ENCODE measurements at places on chromosomes 3 and 15. TPM values are rescaled to one million over a fixed set of nuclear protein-coding genes. Genes with fewer than 3 reads are reported as not detected.

- DNase-seq = no peak
Observed at GRCh38 chr3:28252001-28252431, 10.6 kb downstream of the CMC1 start.

DNA sequence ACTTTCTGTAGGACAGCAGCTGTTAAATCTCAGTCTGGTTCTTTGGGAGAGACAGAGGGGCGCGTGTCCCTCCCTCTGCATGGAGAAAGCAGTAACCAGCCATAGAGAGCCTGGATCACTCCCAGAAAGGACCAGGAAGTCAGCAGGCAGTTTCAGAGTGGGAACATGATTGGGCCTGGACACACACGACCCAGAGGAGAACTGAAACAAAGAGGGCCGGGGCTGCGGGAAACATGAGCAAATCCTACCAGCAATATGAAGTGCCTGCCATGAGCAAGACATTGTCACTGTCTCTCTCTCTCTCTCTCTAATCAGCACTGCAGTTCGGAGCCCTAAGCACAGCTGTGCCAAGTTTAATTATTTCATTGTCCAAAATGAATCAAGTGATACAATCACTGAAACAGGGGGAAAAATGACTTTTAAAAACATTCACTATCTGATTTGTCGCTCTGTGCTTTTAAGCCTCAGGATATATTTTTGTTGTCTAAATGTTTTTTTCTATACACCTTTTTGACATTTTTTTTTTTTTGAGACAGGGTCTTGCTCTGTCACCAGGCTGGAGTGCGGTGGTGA lies 17.6 kb downstream of the MUC13 start:
- no peak for DNase-seq

Gene SEC62
- 53.7 TPM for total RNA-seq

Gene GOLGA6D
- not detected for total RNA-seq

Gene FAM107A
- total RNA-seq = not detected

GRCh38 chr15:86570738-86571137 lies 491.1 kb downstream of the AGBL1 start:
- no peak for DNase-seq

- no peak for DNase-seq
Observed at GRCh38 chr3:66342717-66343356, 122.0 kb downstream of the SLC25A26 start.

DNA sequence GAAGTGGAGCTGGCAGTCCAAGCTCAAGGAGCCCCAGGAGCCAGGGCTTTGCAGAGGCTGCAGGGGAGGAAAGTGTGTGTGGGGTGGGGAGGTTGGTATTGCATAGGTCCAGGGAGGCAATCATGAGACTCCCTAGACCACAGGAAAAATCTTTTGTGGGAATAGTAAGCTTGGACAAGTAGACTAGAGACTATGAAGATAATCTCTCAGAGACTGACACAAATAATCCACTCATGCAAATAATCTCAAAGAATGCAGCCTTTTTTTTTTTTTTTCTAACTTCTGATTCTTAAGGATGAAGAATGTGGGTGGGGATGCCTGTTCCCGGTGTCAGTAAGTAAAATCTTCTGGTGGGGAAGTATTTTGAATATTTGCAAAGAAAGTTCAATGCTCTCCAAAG lies 113.7 kb downstream of the GREM1 start:
- no peak for DNase-seq

DNA sequence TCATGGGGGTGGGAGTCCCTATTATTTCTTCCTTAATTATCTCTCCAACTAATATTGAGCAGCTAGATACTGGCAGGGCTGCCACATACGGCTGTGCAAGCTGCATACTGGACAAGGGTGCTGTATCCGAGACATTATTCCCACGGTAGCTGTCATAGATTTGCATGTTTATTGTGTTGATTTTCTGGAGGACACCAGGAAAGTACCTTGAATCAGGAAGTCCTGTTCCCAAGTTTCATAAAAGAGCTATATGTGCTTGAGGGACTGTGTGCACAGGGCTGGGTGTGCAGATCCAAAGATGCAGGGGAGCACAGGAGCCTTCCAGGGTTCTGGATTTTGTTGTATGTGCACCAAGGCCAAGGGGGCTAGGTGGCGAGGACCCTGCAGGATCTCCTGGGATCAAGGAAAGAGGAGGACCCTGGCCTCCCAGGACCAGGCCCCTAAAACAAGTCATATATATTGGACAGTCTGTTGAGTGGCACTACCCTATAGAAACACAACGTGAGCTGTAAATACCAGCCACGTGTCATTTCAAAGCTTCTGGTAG lies 119.2 kb upstream of the ALDH1A3 start:
- no peak for DNase-seq

Gene TEX264
- total RNA-seq = 103 TPM

- no peak for DNase-seq
Observed at GRCh38 chr3:149058602-149059001, 27.7 kb downstream of the HLTF start.

DNA sequence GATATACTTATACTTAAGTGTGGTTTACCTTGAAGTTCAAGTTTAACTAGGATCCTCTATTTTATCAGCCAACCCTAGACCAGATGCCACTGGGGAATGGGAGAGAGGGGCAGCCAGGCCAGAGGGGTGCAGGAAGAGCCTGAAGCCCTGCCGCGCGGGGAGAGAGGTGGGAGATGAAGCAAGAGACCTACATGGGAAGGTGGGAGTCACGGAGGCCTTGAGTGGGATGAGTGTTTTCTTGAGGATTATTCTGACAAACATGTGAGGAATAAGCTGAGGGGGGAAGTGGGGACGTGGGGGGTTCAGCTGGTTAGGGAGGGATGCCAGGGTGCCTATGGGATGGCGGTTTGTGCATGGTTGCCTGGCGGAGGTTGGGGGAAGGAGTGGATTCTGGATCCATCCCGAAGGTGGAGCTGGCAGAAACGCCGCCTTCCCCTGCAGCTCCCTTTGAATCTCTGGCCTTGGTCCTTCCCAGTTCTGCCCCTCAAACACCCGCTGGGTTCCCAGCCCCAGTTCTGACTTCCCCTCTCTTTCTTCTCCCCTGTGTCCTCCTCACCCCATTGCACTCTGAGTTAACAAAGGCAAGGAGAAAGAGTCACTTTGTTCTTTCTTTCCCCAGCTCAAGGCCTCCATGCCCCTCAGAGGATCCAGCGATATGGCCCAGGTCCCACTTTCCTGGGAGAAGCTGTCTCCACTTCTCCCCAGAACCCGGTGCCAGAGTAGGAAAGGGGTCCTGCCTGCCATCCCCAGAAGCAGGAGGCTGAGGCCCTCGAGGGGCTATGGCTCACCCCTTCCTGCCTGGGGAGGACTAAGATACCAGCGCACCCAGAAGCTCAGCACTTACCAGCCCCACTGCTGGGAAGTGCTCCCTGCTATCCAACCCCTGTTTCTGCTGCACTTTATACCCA lies 274.2 kb downstream of the UACA start:
- DNase-seq = no peak

- no peak for DNase-seq
Observed at GRCh38 chr3:171121801-171122200, 95.3 kb upstream of the SLC2A2 start.

DNA sequence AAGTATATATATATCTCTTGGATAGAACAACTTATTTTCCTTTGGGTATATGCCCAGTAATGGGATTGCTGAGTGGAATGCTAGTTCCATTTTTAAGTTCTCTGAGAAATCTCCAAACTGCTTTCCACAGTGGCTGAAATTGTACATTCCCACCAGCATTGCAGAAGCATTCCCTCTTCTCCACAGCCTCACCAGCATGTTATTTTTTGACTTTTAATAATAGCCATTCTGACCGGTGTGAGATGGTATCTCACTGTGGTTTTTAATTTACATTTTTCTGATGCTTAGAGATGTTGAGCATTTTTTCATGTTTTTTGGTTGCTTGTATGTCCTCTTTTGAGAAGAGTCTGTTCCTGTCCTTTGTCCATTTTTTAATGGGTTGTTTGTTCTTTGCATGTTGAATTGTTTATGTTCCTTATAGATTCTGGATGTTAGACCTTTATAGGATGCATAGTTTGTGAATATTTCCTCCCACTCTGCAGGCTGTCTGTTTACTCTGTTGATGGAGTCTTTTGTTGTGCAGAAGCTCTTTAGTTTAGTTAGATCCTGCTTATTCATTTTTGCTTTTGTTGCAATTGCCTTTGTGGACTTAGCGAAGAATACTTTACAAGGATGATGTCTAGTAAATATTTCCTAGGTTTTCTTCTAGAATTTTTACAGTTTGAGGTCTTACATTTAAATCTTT lies 82.7 kb upstream of the NR2F2 start:
- no peak for DNase-seq
